CD4-positive, alpha-beta T cell treated with Interferon alpha-2 for 1 hour (primary cell): ENCODE measurements at places on chromosomes 6 and 20.
A peak's percentile ranks its signal among the peaks of the same experiment; 100 is the strongest.

GRCh38 chr6:147395158-147395557 lies 113.3 kb upstream of the SAMD5 start:
- no peak for DNase-seq

- no peak for DNase-seq
Measured at GRCh38 chr20:49759266-49759950, 45.7 kb upstream of the B4GALT5 start.

DNA sequence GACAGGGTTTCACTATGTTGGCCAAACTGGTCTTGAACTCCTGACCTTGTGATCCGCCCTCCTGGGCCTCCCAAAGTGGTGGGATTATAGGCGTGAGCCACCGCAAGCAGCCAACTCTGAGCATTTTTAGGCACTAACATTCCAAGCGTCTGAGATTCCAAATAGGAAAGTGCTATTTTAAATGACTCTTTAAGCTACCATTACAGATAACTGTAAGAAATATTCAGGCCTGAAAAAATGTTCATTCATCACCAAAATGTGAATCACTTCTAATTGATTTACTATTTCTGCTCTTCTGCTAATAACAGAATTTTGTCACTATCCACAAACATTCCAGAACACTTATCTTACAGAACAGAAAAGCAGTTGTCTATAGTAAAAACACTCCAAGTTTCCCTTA lies 106.5 kb downstream of the BACH2 start:
- DNase-seq, result no peak

GRCh38 chr6:33794910-33795623 lies 6.1 kb upstream of the LEMD2 start:
- DNase-seq, result no peak

DNA sequence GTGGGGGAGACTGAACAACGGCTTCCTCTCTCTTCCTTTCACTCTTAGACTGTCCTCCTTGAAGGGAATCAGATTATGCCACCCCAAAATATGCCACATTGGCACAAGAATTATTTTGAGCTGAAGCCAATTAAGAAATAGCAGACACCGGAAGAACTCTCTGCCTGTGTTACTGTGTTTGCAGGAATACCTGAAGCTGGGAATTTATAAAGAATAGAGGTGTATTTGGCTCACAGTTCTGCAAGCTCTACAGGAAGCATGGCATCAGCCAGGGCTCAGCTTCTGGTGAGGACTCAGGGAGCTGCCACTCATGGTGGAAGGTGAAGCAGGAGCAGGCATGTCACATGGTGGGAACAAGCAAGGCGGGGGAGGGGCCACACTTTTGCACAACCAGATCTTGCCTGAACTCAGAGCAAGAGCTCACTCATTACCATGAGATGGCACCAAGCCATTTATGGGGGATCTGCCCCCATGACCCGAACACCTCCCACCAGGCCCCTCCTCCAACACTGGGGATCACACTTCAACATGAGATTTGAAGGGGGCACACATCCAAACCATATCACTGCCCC lies 46.0 kb downstream of the PCNA start:
- no peak for DNase-seq

DNA sequence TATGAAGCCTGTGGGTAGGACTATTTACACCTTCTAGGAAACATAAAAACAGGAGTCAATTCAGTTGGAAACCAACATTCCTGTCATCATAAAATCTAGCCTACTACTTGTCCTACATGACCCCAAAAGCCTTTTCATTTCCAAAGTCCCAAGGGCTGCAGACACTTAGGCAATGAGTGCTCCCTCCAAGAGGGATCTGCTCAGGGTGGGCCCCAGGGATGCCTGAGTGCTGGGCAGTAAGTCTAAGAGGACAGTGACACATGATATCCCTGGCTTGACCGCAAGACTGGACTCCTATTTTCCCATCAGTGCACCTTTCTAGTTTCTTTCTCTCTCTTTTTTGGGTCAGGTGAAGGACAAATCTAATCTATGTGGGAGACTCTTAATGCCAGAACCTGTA lies 1101.3 kb downstream of the GRIK2 start:
- no peak for DNase-seq

DNA sequence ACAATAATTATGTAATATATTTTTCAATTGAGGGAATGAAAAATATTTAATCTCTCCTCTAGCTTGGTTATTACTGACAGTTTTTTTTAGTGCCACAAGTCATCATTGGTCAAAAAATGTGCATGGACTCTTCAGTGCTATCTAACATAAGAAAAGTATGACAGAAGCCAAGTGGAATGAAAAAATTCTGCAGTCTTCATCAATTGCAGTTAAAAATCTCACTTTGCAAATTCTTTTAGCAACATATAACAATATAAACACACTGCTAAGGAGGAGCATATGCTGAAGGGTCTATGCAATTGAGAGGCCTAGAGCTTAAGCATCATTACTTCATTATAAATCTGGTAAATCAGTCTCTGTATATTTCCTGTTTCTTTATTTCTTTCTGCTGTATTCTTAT lies 175.1 kb downstream of the ARHGAP18 start:
- no peak for DNase-seq

DNA sequence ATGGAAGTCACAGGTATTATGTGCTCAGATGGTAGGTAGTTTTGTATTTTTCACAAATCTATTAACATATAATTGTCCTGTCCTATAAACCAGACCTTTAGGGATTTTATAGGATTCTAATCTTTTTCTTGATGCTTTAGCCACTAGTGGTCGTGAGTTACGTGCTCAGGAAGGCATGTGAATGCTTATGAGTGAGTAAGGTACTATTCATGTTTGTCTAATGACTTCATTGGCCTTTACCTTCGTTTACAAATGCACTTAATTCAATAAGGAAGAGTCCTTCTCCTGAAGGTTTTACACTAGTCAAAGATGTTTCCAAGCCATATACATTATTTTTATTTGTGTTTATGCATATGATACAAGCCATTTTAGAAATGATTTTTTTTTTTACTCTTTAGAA lies 23.0 kb downstream of the PACRG start:
- DNase-seq, result no peak

DNA sequence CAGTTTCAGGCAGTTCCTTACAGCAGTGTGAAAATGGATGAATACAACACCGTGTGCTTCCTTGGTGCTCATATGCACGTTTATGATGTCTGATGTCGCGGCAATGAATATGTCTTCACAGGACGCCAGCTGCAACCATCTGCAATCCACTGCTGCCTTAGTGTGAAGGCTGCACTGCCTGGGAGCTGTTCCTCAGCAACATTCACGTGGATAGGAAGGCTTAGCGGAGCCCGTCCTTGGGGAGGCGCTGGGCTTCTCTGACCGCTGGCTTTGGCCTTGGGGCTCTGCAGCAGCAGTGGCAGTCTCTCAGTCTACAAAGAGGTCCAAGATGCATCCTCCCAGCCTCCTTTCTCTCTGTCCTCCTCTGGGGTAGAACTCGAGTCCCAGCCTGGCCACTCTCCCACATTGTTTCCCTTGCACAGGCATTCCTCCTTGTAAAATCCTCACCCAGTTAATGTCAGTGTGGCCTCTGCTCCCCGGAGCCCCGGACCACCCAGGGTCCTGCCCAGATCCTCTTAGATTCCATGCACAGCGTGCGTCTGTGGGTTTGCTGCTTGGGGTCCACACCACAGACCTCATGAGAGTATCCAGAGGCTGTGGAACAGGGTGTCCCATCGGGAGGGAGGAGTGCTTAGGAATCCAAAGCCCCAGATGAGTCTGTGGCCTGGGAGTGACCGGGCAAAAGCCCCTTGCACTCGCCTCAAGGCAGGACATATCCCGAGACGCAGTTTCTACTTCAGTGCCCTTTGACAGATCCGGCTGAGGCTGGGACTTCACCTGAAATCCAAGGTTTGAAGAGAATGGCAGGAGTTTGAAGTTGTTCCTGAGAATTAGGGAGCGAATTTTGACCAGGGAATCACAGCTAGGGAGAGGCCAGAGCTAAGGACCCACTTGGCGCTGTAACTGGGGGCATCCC lies 181.3 kb downstream of the THBS2 start:
- no peak for DNase-seq

DNA sequence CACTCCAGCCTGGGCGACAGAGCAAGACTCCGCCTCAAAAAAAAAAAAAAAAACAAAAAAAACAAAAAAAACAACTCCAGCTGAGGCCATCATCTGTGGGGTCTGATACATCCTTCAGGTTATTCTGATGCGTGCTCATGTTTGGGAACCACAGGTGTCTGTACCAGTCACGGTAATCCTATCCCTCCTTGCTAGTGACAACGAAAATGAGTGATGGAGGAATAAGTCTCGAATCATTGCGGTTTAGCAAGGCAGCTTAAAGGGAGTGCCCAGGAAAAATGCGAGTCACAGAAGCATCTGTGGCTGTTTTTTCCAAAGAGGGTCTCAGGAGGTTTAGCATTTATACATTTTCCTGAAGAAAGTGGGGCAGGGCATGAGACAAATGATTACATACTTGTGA lies 48.8 kb downstream of the MCUR1 start:
- no peak for DNase-seq

- DNase-seq, result no peak
Measured at GRCh38 chr6:10101551-10102252, 313.2 kb downstream of the TFAP2A start.

GRCh38 chr6:53048431-53049195 lies 16.6 kb upstream of the FBXO9 start:
- DNase-seq, result peak; percentile 50

GRCh38 chr6:73985891-73986290 lies 289.9 kb downstream of the CD109 start:
- DNase-seq, result no peak

DNA sequence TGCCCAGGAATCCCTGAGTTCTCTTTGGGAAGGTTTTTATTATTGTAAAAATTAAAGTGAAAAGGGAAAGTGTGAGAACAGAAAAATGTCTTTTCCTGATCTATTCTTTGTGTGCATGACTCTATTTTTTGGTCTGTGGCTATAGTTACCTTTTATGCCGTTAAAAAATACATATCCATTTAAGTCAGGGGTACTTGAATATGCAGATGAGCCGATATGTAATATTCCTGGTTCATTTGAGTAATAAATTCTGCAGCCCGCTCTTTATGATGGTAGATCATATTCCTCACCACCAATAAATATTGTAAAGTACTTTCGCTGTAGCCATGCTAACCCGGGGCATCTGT lies 503 bp upstream of the MYT1 start:
- no peak for DNase-seq

- DNase-seq, result no peak
Measured at GRCh38 chr6:148395583-148396101, 53.0 kb downstream of the SASH1 start.

DNA sequence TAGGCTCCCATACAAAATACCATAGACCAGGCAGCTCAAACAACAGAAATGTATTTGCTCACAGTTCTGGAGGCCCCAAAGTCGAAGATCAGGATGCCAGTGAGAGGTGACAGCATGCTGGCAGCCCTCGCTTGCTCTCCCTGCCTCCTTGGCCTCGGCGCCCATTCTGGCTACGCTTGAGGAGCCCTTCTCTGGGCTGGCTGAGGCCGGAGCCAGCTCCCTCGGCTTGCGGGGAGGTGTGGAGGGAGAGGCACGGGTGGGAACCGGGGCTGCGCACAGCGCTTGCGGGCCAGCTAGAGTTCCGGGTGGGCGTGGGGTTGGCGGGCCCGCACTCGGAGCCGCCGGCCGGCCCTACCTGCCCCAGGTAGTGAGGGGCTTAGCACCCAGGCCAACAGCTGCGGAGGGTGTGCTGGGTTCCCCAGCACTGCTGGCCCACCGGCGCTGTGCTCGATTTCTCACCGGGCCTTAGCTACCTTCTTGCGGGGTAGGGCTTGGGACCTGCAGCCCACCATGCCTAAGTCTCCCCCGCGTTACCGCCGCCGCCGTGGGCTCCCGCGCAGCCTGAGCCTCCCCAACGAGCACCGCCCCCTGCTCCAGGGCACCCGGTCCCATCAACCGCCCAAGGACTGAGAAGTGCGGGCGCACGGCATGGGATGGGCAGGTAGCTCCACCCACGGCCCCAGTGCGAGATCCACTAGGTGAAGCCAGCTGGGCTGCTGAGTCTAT lies 32.6 kb upstream of the SERPINB9 start:
- DNase-seq, result no peak

GRCh38 chr20:59825944-59826759 lies 107.3 kb downstream of the SYCP2 start:
- DNase-seq, result no peak

- DNase-seq, result no peak
Measured at GRCh38 chr6:88741939-88742338, 221.5 kb downstream of the RNGTT start.

DNA sequence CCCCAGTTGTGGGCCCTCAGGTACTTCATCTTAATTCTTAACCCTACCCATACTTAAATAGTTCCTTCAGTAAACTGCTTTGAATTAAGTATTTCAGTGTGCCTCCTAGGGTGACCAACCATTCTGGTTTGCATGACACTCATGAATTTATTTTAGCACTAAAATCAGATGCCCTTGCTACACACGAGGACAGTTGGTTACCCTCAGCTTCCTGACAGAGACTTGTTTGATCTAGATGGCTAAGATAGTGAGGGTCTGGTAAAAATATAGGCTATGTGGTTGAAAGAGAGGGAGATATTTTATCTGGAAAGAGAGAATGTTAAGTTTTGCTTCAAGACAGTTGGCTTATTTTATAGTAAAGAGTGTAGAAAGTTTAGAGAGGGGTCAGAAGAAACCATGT lies 10.6 kb downstream of the PGK2 start:
- DNase-seq, result no peak

DNA sequence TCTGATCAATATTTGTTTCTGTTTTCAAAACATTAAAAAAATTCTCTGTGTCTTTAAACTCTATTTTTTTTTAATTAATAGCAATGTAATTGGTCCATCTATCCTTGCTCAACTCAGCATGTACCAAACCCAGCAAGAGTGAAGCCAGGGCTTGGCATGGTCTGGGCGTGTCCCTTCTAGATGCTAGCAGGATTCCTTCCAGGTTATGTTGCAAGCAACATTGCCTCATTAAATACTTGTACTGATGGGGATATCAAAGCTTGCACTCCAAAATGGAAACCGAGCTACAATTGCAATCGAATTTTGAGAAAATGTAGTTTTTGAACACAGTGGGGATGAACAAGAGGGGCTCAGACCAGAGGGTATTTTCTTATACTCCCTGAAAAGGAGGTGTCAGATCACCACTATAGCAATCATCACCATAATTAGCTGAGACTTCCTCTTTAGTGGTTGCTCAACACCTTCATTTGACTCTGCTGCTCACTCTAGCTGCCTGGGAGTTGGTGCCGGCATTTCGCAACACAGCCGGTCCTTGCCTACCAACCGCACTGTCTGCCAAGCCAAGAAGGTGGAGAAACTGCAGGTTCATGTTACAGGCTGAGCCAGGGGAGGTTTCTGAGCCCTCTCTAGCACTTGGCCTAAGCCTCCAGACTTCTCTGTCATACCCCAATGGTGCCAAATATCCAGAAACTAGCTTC lies 67.8 kb upstream of the RALGAPA2 start:
- DNase-seq, result peak; percentile 60

- DNase-seq, result no peak
Measured at GRCh38 chr20:45792317-45793118, 764 bp downstream of the DNTTIP1 start.

GRCh38 chr20:45970646-45971424 lies 1.2 kb downstream of the ZNF335 start:
- DNase-seq, result no peak
